ENCODE measurements at places on chromosomes 5 and 9.

GRCh38 chr5:179872828-179873575 is 14.4 kb upstream of the MRNIP start:
- DNase-seq, result no peak

DNA sequence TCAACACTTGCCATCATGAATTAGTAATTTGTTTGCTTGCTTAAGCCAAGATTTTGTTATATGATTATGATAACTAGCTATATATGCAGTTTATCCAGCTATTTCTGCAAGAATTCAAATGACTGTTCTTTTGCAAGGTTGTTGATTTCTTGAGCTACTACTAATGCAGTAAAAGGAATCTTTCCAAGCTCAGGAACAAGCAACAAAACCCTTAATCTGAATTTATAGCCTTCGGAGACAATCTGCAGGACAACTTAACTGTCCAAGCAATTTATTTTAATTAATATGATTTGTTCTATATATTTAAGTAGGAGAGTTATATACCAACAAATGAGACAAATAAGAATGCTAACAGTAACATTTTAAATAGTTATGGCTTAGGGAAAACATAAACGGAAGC is 426.8 kb upstream of the POU5F2 start:
- no peak for DNase-seq

DNA sequence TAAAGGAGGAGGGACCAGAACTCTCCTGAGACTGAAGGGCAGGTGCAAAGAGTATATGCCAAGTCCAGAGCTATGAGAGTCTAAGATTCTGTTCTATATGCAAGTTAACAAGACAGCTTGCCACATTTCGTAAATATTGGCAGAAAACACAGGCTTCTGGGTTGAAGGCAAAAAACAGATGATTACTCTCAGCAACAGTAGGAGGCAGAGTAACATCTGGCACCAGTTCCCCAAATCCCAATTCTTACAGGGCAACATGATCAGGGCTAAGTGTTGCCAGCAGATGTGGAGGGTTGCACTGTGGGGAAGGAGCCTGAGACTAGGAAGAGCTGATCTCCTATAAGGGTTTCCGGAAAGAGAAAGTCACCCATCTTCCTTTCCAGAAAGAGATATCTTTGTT is 179.4 kb downstream of the PJA2 start:
- no peak for DNase-seq

DNA sequence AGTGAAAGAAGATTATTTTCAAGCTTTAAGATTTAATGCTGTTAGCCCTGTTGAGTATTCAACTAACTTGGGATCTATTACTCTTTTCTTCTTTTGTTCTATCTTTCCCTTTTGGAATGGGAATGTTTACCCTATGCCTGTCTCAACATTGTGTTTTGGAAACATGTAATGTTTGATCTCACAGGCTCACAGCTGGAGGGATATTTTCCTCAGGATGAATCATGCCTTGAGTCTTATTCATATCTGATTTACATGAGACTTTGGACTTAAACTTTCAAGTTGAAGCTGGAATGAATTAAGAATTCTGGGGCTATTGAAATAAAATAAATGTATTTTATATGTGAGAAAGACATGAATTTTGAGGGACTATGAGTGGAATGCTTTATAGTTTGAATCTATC is 607.8 kb upstream of the PTGER4 start:
- no peak for DNase-seq

DNA sequence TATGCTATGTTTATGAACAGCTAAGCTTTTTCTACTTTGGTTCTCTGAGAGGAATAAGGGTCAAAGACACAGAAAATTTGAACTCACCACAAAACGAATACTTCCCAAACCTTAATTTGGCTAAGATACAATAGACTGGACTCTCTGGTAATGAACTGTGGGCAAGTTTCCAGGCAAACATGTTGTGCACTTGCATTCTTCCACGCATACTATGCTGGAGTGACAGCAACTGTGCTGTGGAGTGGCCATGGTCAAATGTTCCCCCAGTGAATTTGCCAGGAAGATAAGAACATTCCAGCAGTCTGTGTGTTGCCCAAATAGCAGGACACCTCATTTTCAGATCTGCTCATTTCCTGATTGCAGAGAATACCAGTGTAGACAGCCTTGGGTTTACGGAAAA is 275.3 kb upstream of the IL12B start:
- no peak for DNase-seq

GRCh38 chr5:139863855-139864558 is 68.4 kb downstream of the PSD2 start:
- peak; percentile 69 for DNase-seq

DNA sequence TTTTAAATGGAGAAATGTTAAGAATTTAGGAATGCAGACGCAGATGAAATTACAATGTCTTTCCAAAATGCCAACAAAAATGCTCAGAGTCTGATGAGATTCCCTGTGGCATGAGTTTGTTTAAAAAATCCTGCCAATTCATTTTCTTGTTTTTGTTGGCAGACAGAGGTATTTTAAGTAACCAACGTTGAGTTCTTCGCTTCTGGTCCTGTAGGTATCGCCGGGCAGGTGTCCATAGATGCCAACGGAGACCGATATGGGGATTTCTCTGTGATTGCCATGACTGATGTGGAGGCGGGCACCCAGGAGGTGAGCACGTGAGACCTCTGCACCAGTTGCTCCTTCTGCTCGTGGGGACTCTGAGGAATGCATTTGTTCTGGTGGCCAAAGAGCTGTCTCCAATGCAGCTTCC is 69.4 kb downstream of the NPR3 start:
- DNase-seq, result no peak

DNA sequence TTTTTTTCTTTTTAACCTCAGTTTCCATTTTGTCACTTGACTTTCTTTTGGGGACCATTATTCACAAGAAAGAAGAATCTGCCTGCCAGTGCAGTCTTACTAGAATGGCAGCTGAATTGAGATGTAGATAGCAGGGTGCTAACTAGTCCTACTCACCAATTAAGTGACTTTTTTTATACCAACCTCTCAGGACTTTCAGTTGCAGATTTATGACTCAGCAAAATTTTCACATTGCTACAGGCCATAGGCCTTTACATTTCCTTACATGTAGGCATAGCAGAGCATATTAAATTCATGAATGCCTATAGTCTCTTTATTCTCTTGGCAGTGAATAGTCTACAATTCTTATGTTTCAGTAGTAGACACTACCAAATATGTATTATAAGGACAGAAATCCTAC is 54.0 kb upstream of the FKTN start:
- no peak for DNase-seq

DNA sequence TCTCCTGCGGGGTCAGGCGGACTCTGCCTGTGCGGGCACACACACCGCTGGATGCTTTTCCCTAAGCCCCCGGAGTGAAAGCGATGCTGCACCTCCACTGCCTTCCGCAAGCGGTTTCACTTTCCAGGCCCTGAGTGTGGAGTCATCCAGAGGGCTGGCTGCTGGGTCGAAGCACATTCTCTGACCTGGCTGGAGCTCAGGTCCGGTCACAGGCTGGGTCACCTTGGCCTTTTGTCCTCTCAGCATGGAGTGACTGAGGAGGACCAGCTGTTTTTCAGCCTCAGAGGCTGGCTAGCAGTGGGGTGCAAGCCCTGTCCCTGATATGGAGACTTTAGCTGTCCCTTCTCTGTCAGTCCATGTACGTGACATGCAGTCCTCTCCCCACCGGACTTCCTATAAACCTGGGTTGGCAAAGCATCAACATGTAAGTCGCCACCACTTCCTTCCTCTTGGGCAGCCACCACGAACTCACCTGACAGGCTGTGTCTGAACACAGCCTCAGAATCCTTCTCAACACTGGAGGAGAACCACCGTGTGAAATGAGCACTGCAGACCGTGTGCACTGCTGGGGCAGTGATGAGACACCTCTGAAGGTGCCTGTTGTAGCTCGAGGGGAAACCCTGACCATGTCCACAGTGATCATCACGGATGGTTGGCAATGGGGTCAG is 51.3 kb downstream of the GADD45G start:
- no peak for DNase-seq

DNA sequence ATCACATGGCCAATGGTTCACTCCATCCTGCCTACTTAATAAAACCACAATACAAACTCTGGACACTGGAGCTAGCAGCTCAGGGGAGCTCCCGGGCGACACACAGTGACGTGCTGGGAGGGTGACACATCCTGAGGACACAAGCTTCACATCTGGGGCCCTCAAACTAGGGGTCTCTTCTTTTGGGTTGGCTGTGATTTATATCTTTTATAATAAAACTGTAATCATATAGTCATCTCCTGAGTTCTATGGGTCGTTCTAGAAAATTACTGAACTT is 12.1 kb upstream of the MAPK9 start:
- no peak for DNase-seq

DNA sequence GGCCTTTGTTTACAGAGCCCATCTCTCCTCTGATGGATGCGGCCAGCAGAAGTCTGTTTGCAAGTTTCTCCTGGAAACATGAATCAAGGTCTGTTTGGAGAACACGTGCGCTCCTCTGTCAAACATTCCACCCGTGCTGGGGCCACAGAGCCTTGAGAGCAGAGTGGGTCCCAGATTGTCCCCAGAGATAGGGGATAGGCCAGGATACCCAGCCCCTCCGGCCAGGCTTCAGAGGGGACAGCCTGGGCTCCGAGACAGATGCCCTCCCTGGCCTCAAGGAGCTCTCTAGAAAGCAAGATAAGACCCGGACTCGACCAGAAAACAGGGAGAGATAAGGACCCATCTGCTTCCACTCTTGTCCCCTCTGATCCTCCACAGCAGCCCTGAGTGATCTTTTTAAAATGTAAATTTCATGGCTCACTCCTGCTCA is 40.4 kb upstream of the HAND1 start:
- no peak for DNase-seq

GRCh38 chr9:36991516-36992134 is 42.4 kb downstream of the PAX5 start:
- no peak for DNase-seq

DNA sequence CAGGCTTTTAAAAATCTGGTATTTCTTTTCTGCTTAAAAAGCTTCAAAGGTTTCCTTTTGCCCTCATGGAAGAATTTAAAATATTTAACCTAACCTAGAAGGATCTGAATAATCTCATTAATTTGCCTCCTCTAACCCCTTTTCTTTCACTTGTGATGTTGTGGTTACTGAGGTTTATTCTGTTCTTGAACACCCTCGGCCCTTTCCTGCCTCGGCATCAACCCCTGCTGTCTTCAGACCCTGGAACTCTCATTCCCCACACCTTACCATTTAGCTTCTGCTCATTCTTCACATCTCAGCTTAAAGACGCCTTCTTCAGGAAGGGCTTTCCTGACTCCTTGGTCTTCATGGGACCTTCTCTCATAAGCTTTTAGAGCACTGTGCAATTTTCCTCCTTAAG is 131.4 kb upstream of the MAN2A1 start:
- DNase-seq, result no peak

DNA sequence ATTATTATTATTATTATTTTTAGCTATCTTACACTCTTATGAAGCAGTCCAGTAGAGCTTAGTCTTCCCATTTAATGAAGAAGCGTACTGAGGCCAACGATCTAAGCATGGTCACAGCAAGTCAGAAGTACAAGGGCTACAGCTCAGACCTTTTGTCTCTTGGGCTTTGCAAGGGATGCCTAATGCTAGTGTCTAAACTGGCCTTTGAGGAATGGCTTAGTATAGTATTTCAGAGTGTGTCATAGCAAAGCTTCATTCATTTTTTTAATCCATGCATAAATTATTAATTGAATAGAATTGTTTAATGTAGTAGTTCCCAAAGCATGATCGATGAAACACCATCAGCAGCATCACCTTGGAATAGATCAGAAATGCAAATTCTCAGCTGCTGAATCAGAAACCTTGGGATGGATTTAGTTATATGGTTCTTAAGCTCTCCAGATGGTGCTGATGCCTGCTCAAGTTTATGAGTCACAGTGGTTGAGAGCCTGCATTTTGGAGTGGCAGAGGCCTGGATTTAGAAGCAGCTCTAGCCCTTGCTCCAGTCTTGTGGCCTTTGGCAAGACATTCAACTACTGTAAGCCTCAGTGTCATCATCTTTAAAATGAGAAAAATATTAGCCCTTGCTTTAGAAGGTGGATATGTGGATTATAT is 6.1 kb downstream of the IL12B start:
- no peak for DNase-seq
